ENCODE measurements at places on chromosomes 5 and 9.
A peak's percentile ranks its signal among the peaks of the same experiment; 100 is the strongest.

GRCh38 chr9:134872482-134873231 is 8.0 kb upstream of the FCN2 start:
- DNase-seq = peak; percentile 15

DNA sequence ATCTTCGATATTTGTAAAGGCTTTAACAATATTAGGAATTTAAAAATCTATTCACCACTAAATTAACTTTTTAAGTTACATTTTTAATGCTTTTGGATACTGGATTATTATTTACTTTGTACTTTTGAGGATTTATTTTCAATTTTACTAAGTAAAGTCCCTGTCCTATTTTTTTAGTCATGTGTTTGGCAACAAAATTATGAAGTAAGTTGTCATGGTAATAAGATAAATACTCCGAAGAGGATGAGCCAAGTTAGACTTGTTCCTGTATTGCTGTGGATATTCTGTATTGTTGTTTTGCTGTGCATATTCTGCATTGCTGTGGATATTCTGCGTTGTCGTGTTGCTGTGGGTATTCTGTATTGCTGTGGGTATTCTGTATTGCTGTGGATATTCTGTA is 210.1 kb downstream of the MTRR start:
- DNase-seq = no peak

- no peak for DNase-seq
Measured at GRCh38 chr9:111456529-111456928, 27.7 kb downstream of the ECPAS start.

DNA sequence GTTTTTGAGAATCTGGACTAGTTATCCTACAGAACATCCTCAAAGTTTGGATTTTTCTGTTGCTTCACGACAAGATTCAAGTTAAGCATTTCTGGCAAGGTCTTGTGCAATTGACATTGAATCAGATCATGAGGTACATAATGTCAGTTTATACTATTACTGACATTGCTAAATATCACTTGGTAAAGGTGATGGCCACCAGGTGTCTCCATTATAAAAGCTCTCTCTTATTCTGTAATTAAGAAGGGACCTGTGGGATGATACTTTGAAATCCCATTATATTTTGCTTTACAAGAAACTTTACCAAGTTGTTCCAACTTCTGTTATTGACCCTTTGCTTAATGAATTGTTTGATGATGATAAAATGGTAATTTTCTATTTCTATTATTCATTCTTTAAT is 131.0 kb upstream of the ASTN2 start:
- DNase-seq = no peak

Data from H9 (cell line).